ENCODE measurements at places on chromosomes 16 and 17.
A peak's percentile ranks its signal among the peaks of the same experiment; 100 is the strongest.

DNA sequence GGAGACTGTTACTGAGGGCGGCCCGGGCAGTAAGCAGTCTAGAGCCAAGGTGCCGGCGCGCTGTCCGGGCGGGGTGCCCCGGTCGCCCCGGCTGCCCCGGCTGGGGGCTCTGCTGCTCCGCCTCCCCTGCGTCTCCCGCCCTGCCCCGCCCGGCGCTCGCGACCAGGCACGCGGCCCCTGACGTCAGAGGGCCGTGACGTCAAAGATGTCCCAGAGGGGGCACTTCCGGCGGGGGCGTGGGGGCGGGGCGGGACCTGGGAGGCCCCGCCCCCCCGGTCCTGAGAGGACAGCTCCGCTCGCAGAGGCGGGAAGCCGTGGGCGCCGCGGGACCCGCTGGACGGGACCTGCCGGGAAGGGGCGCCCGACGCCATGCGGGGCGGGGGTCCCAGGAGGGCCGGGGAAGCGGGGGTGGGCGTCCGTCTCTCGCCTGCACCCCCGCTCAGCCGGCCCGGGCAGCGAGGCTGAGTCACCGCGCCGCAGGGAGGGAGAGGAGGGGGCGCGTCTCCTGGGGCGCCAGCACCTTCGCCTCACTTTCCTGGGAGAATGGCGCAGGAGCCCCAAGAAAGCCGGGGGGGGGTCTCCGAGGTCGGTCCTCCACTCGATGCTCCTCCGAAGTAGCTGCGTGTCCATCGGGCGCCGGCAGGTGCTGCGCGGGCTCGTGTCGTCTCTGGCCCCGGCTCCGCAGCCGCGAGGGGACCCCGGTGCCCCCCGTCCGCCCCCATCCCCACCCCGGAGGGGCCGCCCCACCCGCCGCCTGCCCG lies 4.4 kb upstream of the HIC1 start:
- DNase-seq: no peak

GRCh38 chr17:64441772-64442540 lies 7.0 kb upstream of the MILR1 start:
- no peak for DNase-seq

DNA sequence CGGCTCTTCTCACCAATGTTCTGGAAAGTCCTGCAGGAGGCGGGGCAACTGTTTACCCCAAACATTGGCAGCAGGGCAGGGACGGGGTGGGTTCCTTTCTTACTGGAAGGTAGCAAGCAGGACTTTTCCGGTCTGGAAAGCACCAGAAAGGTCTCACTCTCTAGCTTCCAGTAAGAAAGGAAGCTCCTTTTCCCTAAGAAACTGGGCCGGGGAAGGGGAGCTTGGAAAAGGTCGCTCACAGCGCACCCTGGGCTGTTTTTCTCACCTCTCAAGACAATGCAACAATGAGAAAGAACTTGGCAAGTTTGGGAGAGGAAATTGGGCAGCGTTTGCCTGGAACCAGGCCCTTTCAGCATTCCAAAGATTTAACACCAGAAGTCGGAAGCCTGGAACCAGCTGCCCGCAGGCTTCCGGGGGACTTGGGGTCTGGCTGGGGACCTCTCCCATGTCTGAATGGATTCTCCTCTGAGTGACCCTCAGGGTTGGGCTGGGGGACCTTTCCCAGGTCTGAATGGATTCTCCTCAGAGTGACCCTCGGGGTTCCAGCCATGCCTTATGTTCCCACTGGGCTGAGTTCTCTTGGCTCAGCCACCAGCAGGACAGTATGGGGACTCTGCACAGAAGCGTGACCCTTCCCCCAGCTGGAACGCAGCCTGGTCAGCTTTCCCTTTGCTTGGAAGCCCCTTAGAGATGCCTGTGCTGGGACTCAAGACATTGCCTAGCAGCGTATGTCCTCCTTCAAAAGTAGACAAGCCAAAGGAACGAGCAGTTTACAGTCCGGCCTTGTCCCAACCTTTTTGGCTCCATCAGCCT lies 166.5 kb upstream of the PLCG2 start:
- DNase-seq: no peak

DNA sequence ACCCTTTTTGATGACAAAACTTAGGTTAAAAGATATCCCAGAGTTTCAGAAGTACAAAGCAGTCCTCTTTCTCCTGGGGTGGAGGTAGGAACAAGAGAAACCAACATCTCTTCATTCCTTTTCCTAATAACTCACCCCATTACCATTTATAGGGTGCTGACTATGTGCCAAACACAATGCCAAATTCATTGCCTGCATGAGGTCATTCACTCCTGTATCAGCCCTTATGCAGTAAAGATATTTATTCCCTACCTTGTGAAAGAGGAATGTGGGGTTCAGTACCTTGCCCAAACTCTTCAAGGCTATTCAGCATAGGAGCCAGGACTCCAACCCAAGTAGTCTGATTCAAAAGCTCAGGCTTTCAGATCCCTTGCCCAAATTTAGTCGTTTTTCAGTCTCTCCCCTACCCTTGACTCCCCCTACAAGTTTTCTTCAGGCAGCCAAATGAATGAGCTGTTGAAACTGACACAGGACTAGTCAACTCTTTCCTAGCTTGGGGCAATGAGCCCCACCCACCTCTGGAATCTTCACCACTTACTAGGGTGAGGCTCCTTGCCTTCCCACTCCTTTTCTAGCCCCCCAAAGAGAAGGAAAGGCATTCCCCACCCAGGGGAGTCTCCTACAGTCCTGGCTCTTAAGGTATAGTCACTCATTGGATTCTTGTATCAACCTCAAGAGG lies 5.9 kb downstream of the KRT14 start:
- DNase-seq: no peak

DNA sequence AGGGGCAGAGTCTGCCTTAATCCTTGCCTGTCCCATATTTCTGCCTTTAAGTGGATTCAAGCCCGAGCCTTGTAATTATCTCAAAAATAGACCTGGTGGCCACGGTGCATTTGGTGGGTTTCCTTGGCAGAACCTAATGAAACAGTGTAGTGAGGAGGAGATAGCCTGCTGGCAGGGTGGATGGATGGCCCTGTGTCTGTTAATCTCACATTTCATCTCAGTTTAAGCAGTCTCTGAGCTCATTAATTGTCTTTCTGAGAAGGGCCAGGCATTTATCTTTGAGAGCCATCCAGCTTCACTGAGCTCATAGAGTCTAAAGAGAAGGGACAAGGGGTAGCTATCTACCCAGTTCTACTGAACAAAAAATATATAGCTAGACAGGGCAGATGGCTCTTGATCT lies 364.0 kb upstream of the EEF2KMT start:
- DNase-seq: no peak

GRCh38 chr16:87956365-87957231 lies 5.4 kb downstream of the BANP start:
- no peak for DNase-seq

DNA sequence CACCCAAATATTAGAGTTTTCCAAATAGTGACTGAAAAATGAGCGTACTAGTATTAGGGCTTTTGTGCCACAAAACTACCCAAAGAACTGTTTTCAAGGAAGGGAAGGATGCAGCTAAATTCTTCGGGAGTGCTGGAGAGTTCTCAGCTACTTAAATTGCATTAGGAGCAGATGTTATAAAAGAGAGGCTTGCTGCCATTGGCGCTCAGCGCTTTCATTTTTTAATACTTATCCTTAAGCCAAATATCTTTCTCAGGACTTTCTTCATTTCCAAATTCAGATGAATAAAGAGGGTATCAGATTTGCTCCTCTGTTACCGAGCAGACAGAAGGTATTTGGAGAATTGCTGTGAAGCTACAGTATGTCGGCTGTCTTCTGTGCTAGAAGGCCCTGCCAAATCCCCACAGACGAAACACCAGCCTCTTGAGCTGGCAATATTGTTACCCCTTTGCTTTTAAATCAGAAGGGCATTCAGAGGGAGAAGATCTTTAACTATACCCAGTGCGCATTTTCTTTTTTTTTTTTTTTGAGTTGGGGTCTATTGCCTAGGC lies 47.2 kb upstream of the CLEC18A start:
- DNase-seq: no peak

GRCh38 chr17:51006601-51007000 lies 114.1 kb downstream of the SPAG9 start:
- DNase-seq: no peak

DNA sequence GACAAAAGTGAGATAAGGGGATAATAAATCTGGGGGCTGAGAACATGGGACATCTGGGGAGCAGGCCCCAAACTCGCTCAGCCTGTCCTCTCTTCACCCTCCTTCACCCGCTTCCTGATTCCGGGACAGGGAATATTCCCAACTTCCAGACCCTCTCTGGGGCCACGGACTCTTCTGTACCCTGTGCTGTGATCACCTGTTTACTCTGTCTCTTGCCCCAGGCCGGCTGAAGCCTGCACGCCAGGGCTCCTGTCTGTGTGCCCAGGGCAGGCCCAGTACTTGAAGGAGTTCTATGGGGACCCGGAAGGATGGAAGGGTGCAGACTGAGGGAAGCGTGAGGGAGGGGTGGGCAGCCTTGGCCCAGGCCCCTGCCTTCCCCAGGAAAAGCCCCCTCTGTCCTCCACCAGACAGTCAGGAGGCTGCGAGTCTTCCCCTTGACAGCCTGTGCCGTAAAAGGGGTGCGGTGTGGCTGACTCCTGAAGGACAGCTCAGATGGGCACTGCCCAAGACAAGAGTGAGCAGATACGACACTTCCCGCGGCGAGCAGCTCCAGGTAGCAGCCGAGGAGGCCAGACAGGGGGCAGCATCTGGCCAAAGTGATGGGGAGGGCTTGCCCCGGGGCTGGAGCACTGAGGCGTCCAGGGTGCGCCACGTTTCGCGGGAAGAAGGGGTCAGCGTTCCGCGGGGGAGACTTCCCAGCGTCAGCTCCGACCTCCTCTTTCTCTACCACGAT lies 1.0 kb upstream of the CCNF start:
- no peak for DNase-seq

- peak; percentile 57 for DNase-seq
Observed at GRCh38 chr16:69924041-69924775, 26.9 kb upstream of the CLEC18A start.

DNA sequence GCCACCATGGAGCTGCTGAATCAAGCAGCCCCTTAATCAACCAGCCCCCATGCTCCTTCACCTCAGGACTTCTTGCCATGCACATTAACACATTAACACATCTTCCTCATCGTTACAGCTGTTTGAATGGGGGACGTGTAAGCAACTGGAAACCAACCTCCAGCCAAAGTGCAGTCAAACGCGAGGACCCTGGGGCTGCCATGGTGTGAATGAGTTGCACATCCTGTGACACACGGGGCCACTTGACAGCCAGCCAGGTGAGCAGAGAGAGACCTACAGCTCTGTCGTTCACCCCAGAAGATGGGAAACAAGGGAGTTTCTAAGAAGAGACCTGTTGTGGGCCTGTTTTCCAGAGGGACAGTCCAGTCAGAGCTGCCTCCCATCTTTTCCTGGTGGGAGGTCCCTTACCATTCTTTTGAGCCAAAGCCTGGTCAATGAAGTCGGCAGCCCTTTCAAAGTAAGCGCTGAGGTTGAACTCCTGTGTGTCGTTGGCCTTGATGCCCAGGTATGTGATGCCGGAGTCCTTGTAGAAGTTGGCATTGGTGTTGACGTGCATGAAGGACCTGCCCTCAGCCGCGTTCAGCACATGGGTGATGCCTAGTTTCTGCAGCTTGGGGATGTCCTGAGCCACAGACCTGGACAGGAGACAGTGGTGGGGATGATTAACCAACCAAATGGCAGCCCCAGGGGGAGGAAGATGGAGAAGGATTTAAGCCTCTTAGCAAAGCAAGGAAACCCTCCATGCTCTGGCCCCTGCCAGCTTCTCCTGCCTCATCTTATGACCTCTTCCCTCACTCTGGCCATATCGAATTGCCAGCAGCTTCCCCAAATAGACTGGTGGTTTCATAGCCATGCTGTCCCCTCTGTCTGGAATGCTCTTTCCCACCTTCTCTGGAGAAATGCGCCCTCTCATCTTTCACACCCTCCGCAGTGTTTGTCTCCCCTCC lies 4.2 kb downstream of the DUSP3 start:
- DNase-seq: no peak

GRCh38 chr16:69273009-69273408 lies 38.1 kb upstream of the VPS4A start:
- no peak for DNase-seq

- no peak for DNase-seq
Observed at GRCh38 chr17:19010729-19011505, 6.4 kb upstream of the FAM83G start.

DNA sequence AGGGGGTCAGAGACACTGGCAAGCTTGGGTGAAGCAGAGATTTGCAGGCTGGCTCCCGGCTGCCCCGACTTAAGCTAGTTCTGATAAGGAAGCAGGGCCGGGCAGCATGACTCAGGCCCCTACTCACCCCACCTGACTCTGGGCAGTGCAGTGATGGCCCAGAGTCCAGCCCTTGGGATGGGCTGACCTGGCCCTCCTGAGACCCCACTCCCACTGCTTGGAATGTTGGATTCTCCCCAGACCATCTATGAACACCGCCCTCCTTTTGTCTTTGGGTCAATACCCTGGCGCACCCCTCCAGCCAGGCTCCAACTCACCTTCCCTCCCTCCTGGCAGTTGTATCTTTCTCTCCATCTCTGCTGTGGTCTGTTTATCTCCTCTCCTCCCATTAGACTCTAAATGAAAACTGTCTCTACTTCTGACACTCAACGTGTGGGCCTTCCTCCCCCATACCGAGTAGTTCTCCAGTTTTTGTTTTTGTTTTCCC lies 21.0 kb downstream of the LGALS3BP start:
- DNase-seq: no peak

- DNase-seq: no peak
Observed at GRCh38 chr17:82519971-82520903, 705 bp downstream of the FOXK2 start.

DNA sequence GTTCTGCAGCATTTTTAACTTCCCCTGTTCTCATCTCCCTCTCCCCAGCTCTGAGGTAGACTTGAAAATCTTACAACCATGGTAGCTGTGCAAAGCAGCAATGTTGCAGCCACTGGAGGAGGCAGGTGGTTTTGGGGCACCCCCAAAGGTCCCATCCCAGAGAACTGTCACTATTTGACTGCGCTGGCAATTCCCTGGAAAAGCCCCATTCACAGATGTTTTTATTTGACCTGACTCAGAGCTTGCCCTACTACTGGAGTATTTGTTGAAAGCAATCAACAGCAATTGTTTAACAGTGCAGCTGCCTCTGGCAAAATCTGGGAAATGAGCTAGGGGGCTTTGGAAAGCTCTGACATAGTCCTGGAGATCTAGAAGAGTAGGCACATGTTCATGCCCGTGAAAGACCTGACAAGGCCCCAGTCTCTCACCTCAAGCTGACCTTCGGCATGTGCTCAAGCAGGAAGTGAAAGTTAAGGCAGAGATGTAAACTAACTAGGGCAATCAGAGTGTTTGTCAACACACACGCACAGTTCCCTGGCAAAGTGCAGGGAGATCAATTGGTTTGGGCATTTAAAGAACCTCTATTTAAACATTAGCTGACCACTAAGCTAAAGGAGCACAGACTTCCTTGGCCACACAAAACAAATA lies 19.7 kb upstream of the PIK3R5 start:
- no peak for DNase-seq

- DNase-seq: no peak
Observed at GRCh38 chr16:7390974-7391373, 58.3 kb downstream of the RBFOX1 start.
